ENCODE measurements at places on chromosomes 3 and 15.

DNA sequence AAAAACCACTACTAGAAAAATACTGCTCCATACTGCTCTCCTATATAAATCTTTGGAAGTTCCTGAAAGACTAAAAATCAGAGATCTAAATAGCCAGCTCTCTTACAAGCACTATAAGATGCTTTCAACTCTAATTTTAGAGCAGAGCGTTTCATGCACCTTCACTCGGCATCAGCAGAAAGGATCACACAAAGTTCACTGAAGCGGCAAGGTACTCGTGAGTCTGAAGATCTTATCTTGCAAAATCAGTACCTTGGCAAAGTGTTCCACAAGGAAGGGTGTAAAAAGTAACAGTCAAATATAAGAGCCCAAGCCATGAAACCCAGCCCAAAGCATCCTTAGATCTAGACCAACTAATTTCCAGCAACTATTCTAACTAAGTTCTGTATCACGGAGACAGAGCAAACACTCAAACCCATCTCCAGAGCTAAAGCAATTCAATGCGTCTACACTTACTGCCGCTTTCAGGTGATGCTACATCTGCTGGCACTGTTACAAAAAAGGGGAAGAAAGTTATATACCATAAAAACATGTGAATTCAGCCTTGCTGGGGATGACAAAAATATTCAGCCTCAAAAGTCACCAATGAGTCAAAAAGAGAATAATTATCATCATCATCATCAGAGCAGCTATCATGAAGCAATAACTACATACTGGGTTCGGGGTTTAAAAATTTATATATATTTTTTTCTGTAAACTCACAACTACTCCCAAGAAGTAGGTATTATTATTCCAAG is 16.3 kb downstream of the VPS39 start:
- no peak for DNase-seq

DNA sequence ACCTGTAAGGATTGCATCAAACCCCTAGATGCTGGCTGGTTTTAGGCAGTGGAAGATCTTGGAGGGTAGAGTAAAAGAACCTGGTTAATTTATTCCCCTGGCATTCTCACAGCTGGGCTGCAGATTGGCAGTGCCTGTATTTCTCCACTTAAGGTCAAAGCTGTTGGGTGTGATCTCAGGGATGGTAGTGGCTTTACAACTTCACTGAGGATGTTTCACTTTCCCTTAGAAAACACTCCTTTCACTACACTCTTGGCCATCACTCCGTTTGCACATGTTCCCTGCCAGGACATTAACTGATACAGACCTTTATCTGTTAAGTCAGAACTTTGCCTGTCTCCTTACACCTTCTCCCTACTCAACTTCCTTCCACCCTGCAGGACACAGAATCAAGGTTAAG is 779.1 kb upstream of the SEMA6D start:
- no peak for DNase-seq

GRCh38 chr3:107224026-107224596 is 153.1 kb upstream of the CCDC54 start:
- DNase-seq, result no peak

- no peak for DNase-seq
These were observed 742 bp upstream of the SEMA7A start for GRCh38 chr15:74434263-74435136.

DNA sequence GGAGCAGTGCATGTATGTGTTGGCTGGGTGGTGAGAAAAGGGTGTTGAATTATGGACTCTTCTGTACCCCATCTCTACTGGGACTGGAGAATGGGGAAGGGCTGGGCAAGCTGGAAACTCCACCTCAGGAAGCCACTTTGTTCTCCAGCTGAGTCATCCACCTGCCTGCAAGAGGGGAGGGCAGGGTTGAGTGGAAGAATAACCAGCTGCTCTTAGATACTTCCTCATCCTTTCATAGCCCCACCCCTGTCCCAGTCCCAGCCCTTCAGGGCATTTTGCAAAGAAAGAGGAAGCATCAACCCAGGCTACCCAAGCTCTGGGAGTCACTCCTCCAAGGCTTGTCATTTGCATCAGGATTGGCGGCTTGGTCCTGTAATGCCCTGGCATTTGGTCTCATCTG is 33.1 kb downstream of the RAB11A start:
- no peak for DNase-seq

DNA sequence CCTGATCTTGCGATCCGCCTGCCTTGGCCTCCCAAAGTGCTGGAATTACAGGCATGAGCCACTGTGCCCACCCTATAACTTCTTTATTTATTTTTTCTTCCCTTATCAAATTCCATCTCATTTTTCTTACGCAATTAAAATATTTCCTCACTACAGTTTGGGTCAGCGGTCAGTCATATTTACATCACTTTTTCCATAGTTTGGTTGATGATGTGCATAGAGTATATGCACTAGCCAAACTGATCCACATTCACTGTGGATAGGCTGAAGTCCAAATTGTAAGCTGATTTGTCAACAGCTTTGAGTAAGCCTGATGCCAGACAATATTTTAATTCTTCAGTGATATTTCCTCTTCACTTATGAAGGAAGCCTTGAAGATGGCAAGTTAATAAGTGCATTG is 256.3 kb downstream of the TIGIT start:
- no peak for DNase-seq

- no peak for DNase-seq
These were observed 251.9 kb upstream of the HES1 start for GRCh38 chr3:193884027-193884426.

DNA sequence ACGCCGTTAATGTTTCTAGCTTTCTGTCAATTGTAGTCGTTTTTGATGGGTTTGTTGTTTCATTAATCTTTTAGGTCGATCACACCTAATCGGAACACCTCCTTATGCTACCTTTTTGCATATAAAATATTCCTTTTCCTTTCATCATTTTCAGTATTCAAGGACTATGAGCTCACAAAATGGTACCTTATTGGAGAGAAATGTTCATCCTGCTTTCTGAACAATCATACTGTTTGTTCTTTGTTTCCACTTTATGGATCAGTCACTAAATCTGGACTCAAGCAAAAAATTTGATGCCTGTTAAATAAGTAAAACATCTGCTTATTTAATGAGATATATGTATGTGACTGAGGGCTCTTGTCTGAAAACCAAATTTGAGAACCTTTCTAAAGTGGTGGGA is 1.1 kb downstream of the KIF15 start:
- DNase-seq, result no peak

- no peak for DNase-seq
These were observed 46.0 kb downstream of the ALDH1L1 start for GRCh38 chr3:126134219-126134975.

DNA sequence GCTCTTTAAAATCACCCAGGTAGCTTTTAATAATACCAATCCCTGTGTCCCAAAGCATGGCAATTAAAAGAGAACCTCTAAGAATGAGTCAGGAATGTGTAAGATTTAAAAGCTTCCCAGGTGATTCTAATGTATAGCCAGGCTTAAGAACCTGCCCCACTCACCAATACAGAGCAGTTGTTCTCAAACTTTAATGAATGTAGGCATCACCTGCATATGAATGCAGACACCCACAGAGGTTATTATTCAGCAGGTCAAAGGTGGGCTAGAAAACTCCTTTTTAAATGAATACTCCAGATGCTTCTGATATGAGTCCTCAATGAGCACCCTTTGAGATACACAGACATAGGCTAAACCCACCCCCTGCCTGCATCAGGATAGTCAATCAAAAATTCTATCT is 298.1 kb upstream of the KCNMB2 start:
- DNase-seq, result no peak

GRCh38 chr15:92034227-92034626 is 180.7 kb downstream of the SLCO3A1 start:
- no peak for DNase-seq

DNA sequence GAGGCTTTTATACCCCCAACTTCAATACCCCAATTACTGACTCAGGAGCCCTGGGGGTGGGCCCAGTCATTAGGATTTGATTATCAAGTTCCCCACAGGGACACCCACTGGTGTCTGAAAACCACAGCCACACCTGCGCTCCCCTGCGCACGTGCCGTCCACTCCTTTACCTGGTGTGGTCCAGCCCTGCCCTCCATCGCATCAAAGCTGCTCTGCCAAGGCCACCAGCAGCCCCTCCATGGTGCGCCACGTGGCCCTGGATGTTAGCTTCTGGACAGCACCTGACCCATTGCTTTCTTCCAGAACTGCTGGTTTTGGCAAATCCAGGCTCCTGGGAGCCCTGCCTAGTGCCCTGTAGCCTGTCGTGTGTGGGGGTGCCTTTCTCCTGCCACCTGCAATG is 136.3 kb downstream of the NSMCE3 start:
- DNase-seq, result no peak

- DNase-seq, result no peak
These were observed 77.3 kb downstream of the HMG20A start for GRCh38 chr15:77497942-77498361.

GRCh38 chr15:95024351-95024750 is 793.0 kb downstream of the MCTP2 start:
- peak; percentile 22 for DNase-seq

- no peak for DNase-seq
These were observed 66.9 kb downstream of the CCNL1 start for GRCh38 chr3:157093096-157093495.

DNA sequence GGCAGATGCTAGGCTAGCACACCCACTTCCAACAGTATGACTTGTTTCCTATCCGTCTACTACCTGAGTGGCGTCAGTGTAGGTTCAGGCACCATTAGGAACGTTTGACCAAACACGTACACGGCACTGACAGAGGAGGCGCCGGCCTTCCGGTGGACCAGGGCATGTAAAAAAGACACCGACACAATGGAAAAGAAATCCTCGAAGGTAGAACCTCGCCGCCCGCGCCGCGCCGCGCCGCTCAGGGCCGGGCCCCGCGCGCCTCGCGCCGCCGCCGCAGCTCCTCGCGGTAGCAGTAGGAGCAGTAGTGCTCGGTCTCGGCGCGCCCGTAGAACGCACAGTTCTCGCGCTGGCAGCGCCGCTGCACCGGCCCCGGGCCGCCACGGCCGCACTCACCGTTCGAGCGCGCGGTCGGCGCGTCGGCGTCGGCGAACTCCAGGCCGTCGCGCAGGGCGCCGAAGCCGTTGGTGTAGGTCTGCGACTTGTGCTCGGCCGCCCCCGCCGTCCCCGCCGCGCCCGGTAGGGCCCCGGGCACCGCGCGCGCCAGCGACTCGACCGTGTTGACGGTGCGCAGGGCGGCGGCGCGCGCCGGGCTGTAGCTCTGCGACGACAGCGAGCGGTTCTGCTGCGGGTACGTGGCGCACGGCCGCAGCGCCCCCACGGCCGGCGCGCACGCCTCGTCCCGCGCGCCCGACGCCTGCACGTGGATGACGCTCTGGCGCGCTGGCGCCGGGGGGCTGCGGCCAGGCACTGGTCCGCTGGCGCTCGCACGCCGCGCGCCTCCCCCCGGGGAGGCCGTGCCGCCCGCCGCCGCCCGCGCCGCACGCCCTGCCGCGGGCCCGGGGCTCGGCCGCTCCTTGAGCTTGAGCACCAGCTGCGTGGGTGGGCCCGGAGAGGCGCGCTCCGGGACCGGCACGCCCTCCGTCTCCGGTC is 156.7 kb downstream of the KLF13 start:
- DNase-seq, result no peak

DNA sequence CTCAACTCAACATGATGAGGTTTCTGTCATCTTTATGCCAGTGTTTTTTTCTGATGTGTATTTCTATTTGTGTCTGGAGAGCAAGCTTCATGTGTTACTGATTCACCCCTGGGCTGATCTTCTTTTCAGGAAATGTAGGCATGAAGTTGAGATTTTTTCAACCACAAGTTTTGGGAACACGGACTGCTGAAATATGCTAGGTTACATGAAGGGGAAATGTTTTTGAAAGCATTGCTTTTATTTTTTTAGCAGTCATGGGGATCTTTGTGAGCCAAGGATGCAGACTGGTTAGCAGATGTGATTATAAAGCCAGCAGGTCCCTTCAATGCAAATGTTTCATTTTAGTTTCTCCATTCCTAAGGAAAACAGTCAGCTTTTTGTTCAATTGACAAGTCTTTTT is 219.3 kb upstream of the COL8A1 start:
- no peak for DNase-seq

DNA sequence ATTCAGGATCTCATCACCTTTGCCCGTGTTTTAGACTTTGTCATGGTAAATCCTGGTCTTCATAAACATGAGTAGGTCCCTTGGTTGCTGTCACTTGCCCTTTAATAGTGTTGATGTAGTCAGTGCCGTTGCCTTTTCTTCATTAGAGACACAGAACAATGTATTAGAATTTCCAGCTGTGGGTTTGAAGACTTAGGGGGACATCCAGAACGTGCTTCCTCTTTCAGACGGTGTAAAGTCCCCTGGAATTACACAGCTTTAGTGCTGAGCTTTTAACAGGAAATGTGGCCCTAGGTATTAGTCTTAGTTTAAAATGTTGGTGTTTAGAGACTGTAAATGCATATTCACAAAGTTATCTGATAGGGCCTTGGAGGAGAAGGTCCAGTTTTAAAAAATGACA is 8.8 kb upstream of the LRCH3 start:
- no peak for DNase-seq

DNA sequence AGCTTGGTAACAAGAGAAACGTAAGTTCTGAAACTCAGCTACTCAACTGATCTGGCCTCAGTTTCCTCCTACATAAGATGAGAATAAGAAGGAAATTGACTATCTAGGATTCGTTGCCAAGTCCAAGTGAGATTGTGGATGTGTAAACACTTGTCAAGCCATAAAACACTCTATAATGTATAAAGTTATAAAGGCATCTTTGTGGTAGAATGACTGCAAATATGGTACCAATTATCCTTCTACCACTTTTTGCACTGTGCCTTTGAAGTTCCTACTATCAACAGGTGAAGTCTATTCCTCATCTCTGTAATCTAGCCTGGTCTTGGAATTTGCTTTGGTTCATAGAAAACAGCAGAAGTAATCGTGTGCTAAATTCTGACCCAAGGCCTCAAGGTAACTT is 138.2 kb downstream of the GADL1 start:
- no peak for DNase-seq

- no peak for DNase-seq
These were observed 152.3 kb downstream of the OR4M2 start for GRCh38 chr15:22232675-22233074.

GRCh38 chr3:44942202-44942921 is 33.6 kb downstream of the ZDHHC3 start:
- no peak for DNase-seq

DNA sequence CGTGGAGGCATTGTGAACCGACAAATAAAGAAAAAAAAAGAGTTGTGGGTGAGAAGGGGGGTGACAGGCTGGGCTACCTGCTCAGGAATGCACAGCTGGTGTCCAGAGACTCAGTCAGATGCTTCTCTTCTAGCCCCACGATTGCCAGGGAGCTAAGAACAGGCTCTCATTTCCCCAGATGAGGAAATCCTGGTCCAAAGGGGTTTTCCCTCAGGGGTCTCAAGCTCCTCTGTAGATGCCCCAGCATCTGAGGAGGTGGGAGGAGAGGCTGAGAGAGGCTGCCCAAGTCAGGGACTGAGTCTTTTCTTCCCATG is 35.5 kb downstream of the BNC1 start:
- no peak for DNase-seq

DNA sequence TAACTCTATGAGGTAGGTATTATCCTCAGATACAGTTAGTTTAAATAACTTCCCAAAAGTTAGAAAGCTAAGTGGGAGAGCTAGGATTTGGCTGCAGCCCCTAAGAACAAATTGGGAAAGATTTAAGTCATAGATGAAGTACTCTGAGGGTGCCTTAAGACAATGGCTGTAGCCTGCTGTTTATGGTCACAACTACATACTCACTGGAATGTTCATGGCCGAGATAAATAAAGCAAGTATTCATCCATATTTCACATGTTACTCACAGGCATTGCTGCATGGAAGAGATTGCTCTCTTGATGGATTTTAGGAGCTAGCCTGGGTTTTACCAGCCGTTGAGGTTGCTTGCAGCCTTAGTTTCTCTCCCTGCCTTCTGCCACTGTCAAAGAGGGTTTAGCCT is 145.0 kb downstream of the CMSS1 start:
- DNase-seq, result no peak

- peak; percentile 34 for DNase-seq
These were observed 69.1 kb downstream of the FAM174B start for GRCh38 chr15:92586383-92586942.

Data from brain pericyte (primary cell).